Esophagus (tissue), 2 donors: ENCODE measurements at places on chromosomes 11 and 22. TPM values are rescaled to one million over a fixed set of nuclear protein-coding genes. Genes with fewer than 3 reads are reported as not detected.

MMP13 gene
- polyA plus RNA-seq: not detected

MPEG1 gene
- 1.3 TPM for polyA plus RNA-seq

SCUBE1 gene
- 2.2 TPM for polyA plus RNA-seq

CD44 gene
- 161 TPM for polyA plus RNA-seq

SLC22A6 gene
- not detected for polyA plus RNA-seq

SCN2B gene
- polyA plus RNA-seq: 0.19 TPM

POU2F3 gene
- 3.1 TPM for polyA plus RNA-seq

EMID1 gene
- polyA plus RNA-seq: 0.54 TPM

CNGA4 gene
- 0.06 TPM for polyA plus RNA-seq

STT3A gene
- polyA plus RNA-seq: 19.1 TPM

OR51B2 gene
- polyA plus RNA-seq: not detected

ESAM gene
- 16.8 TPM for polyA plus RNA-seq

SLC22A9 gene
- not detected for polyA plus RNA-seq

PRRG4 gene
- polyA plus RNA-seq: 20.6 TPM

MPZL2 gene
- polyA plus RNA-seq: 185 TPM

UQCR10 gene
- polyA plus RNA-seq: 171 TPM

OR5P2 gene
- polyA plus RNA-seq: not detected

API5 gene
- 20.7 TPM for polyA plus RNA-seq

MED19 gene
- 6.2 TPM for polyA plus RNA-seq

TSGA10IP gene
- not detected for polyA plus RNA-seq

MIF gene
- 706 TPM for polyA plus RNA-seq

PHF21B gene
- polyA plus RNA-seq: 0.25 TPM

SCUBE2 gene
- 0.84 TPM for polyA plus RNA-seq

ST14 gene
- 69.6 TPM for polyA plus RNA-seq

FOLR2 gene
- 2.8 TPM for polyA plus RNA-seq

CABP4 gene
- 0.14 TPM for polyA plus RNA-seq

FREY1 gene
- polyA plus RNA-seq: 0.49 TPM
